Activated T-cell treated with anti-CD3 and anti-CD28 coated beads, Interleukin-2, amount 50 U/mL, for 48 hours (primary cell): ENCODE measurements at places on chromosomes 13 and 19.

GRCh38 chr19:6524311-6524710, 6.5 kb upstream of the TNFSF9 start:
- no peak for DNase-seq

DNA sequence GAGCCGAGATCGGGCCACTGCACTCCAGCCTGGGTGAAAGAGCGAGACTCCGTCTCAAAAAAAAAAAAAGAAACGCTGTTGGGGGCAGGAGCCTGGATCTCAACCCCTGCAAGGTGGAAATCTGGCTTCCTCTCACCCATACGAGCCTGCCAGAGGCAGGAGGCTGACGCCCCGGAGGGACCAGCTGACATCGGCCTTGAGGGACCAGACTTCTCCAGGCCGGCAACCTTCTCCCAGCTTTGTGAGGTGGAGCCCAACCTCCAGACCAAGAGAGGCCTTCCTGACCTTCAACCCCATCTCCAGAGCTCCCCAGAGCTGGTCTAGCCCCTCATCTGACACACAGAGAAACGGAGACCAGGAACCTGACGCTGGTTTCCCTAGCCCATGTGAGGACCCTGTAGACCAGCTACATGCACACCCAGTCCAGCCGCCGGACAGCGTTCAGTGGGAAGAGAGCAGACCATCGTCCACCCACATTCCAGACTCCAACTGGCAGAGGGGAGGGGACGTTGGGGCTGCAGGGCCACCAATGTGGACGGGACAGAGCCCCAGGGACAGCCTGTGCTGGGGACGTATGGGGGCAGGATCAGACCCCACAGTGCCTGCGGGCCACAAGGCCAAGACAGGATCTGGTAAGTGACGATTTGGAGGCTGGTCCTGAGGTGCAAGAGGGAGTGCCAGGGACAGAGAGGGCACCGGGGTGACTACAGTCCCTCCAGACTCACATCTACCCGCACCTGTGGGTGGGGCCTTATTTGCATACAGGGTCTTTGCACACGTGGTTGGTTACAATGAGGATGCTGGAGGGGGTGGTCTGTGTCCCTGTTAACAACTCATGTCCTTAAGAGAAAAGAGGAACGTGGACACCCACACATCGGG, 11.4 kb downstream of the SBNO2 start:
- no peak for DNase-seq

DNA sequence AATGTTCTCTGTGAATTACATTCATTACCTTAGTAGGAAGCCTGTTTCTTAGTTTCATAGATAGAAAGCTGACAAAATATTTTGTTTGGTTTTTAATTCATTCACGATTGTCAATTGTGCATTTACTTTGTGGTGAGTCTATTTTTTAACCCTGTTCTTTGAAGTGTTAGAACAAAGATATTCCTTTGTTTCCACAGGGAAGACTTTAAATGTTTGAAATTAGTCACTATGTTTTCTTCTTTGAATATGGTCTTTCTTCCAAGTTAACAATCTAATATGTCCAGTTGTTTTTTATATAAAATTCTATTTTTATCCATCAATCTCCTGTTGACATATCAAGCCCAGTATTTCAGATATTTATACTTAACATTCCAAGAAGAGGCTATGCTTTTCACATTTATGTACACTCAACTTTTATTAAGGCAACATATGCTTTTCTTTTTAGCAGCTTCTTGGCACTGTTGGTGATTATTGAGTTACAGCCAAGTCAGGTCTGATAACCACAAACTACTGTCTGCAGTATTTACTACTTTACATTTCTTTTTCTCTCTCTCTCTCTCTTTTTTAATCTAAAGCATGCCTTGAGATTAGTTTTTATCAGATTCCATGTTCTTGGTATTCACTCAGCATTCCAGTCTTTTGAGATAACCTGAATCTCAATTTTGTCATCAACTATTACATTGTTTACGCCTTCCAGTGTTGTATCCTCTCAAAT, 812.8 kb upstream of the SLC10A2 start:
- no peak for DNase-seq

DNA sequence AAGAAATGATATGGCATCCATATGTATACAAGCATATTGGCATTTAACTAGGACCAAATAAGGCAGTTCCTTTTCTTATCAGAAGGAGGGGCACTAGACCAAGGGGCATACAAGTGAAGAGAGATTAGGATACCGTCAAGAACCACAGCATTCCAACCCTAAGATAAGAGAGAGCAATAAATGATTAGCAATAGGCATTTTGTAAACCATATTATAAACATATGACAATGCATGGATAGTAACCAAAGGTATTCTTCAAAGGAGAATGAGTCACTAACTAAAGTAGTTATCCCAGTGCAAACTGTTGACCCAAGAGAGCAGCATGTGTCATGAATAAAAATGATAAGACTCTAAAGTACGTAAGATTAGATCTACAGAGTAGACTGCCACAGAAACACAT, 500.9 kb upstream of the HTR2A start:
- no peak for DNase-seq

DNA sequence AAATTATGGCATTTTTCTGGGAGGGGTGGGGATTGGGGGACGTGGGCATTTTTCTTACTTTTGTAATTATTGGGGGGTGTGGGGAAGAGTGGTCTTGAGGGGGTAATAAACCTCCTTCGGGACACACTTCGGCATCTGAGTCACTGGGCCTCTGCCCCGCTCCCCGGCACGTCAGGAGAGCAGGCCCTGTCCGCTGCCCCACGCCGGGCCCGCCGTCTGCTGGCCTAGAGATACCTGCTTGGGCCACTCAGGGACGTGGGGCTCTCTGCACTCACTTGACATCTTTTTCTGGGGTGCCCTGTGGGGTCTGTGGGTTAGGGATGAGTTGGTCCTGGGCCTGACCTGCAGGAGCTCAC, 3.5 kb upstream of the FTL start:
- DNase-seq = peak; percentile 19

DNA sequence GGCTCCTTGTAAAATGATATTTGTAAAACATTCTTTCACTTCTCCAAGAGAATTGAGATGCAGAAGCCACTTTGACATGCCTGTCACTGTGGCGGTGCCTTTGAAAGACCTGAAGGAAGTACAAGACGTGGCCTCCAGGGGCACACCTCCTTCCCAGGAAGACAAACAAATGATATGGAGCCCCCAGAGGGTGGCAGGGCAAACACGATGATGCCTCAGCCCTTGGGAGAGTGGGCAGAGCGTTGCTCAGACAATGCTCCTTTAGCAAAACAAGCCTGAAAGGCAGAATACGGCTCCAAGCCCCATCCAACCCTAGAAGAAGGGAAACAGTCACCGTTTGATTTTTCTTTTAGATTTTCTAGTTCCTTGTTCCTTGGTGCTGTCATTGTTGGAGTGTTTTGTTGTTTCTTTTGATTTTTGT, 9.2 kb upstream of the ATP12A start:
- DNase-seq = peak; percentile 34

DNA sequence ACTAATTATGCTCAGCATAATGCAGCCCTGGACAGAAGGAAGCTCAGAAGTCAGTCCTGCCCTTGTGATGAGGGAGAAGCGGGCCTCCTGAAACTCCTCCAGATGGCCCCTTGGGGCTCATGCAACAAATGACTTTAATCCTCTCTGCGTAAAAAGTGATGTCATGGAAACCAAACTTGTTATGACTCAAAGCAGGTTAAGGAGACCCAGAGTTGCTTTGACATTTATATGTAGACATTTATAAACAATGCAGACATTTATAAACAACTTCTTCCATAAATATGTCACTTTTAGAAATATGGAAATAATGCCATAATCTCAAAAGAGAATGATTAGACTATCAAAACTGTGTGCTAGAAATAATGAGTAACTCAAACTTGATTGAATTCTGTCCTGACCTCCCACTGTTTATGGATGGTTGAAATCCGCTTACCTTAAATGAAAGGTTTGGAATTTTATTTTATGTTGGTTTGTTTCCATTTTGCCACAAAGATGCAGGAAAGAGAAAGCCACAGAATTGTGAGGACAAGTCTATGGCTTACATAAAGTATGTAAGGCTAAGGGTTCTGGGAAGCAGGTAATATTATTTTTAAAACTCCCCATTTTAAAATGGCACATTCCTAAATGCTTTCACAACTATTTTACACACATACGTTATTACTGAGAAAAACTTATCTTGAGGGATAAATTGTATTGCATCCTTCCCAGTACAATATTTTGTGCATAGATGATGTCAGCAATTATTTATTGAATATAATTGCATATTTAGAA, 73.7 kb downstream of the CYSLTR2 start:
- DNase-seq = no peak

GRCh38 chr13:50078231-50078894, 63.1 kb downstream of the KCNRG start:
- no peak for DNase-seq

DNA sequence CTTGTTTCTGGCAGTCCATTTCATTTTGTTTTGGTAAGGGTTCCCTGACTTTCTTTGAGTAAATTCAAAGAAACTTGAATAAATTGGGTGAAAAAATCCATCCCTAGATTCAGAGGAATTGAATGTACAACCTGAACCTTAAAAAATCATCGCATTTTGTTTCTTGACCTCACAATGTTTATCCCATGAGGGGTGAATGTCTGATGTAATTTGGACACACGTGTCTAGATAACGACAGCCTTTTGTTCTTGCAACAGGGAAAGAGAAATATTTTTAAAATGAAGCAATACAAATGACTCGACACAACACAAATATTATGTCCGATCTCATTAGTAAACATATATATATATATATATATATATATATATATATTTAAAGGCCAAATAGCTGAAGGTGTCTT, 453.2 kb upstream of the ATXN8OS start:
- no peak for DNase-seq

GRCh38 chr19:42079886-42080763, 4.2 kb downstream of the ZNF574 start:
- DNase-seq = no peak

- DNase-seq = no peak
These were observed 28.5 kb downstream of the AP1M1 start for GRCh38 chr19:16226184-16226591.

- DNase-seq = no peak
These were observed 13.8 kb downstream of the BIVM start for GRCh38 chr13:102812611-102813287.

GRCh38 chr13:67857581-67858310, 627.6 kb upstream of the PCDH9 start:
- no peak for DNase-seq
